AG20443 (cell line): ENCODE measurements at places on chromosomes 13 and 19.

DNA sequence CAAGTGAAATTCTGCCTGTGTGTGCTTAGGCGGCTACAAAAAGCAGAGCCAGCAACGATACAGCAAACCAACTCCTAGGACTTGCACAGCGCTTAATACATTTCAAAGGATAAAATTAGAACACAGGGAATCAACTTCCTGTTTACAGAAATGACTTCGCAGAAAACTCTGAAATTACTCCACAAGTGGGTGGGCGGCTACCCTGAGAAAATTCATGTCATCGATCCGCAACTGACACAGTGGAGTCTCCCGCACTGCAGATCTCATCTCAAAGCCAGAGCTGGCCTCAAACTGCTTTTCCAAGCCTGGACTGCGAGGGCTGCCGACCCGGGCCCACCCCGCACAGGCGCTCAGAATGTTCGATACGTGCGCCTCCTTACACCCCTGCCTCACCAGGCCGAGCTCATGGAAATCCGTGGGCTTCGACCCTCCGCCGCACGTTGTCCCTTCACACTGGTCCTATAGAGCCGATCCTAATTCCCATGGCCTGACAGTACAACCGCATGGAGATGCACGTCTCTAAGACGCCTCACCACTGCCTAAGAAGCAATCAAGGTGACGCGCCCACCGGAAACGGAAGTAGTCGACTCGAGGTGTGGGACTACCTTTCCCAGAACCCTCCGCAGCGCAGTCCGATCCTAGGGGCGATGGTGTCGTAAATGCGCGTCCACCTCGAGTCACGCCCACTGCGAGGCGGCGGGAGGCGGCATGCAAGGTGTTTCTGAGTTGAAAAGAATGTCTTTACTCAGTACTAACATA lies at the start of gene ZNF229:
Gene ZNF229 (minus strand): TSS at position 557 of the 759 bp plus-strand sequence. CDS start 5,625 bp downstream, outside the sequence.
- DNase-seq, result peak; percentile 97

GRCh38 chr13:39091586-39091985 lies 53.3 kb downstream of the NHLRC3 start:
- DNase-seq, result no peak

GRCh38 chr19:34995551-34995950 lies 4.6 kb upstream of the GRAMD1A start:
- no peak for DNase-seq

GRCh38 chr13:83546476-83546875 lies 335.8 kb downstream of the SLITRK1 start:
- DNase-seq, result no peak

DNA sequence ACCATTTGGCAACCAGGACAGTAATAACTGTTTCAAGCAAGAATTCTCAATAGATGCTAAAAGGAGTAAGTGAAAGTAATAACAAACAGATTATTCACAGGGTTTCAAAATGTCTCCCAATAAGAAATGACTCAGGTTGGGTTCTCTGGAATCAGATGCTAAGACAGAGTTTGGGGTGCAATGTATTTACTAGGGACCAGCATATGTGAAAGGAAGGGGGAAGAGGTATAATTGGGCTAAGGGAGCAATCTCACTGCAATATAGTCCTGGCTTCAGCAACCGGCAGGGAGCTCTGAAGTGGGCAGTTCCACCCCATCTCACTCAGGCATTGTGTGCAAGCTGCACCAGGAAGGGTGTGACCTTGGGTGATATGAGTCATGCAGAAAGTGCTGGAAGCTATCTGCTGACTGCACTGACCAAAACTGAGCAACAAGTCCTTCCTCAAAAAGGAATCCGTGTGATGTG lies 23.4 kb downstream of the ZDHHC20 start:
- DNase-seq, result peak; percentile 91

GRCh38 chr13:59492030-59492636 lies 671.6 kb downstream of the DIAPH3 start:
- DNase-seq, result peak; percentile 20

GRCh38 chr13:98853771-98854221 lies 101.3 kb upstream of the SLC15A1 start:
- peak; percentile 82 for DNase-seq

DNA sequence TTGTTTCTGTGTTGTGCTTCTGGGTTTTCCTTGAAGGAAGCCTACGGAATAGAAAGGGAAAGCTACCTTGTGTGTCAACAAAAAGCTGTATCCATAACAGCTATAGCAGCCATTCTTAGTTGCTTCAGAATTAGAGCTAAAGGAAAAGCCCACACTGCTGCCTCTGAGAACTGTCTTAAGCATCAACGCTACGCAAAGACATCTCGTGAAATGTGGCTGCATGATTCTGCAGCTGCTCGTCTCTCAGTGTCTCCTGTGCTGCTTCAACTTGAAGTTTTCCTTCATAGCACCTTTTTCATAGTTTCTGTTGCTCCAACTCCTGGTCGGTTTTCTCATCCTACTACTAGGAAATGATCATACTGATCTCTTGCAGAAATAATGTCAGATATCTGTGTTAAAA lies 140.9 kb upstream of the MAB21L1 start:
- DNase-seq, result no peak

DNA sequence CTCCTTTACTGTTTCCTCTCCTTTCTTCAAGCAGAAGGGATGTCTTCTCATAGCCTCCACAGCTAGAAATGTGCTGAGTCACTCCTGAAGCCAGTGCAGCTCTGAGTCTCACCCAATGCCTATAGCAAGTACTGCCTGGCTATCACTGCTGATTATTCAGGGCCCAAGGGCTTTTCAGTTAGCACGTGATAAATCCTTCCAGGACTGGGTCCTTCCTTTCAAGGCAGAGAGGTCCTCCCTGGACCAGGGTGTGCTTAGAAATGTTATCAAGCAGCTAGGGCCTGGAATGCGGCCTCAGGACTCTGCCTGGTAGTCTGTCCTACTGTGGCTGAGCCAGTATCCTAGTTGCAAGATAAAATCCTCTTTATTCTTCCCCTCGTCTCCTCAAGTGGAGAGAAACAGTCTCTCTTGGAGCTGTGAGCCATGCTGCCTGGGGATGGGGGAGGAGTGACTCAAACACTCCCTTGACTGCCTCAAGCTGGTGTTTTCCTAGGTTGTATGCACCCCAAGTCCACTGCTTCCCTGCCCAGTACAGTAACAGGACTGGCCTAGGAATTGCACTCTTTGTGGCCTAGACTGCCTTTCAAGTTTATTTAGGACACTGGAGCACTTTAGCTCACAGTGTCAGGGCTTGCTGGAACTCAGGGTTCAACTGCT lies 198.7 kb upstream of the SERP2 start:
- DNase-seq, result peak; percentile 23

- no peak for DNase-seq
Observed at GRCh38 chr13:84672616-84673015, 790.3 kb upstream of the SLITRK1 start.

- DNase-seq, result no peak
Observed at GRCh38 chr13:27161980-27162379, 9.6 kb downstream of the USP12 start.

GRCh38 chr19:49165111-49165750 lies 7.6 kb downstream of the TRPM4 start:
- DNase-seq, result no peak

GRCh38 chr19:43553656-43554055 lies 20.7 kb downstream of the ZNF575 start:
- DNase-seq, result no peak

- DNase-seq, result peak; percentile 89
Observed at GRCh38 chr19:28727480-28728159, 485.3 kb downstream of the UQCRFS1 start.

DNA sequence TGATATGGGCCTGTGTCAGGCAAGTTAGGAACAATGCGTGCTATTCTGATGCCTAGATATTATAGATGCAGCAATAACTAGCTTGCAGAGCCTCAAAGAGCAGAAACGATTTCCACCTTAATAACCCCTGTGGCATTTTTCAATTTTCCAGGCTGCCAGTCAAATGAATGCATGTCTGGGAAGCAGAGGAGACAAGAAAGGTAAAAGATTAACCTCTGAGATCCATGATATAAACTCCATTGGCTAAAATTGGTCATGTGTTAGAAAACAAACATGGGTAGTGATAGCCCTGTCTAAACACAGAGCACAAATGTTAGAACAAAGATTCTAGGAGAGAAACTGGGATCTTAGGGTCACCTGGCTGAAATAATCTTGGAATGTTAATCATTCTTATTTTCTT lies 811.1 kb downstream of the DIAPH3 start:
- no peak for DNase-seq

DNA sequence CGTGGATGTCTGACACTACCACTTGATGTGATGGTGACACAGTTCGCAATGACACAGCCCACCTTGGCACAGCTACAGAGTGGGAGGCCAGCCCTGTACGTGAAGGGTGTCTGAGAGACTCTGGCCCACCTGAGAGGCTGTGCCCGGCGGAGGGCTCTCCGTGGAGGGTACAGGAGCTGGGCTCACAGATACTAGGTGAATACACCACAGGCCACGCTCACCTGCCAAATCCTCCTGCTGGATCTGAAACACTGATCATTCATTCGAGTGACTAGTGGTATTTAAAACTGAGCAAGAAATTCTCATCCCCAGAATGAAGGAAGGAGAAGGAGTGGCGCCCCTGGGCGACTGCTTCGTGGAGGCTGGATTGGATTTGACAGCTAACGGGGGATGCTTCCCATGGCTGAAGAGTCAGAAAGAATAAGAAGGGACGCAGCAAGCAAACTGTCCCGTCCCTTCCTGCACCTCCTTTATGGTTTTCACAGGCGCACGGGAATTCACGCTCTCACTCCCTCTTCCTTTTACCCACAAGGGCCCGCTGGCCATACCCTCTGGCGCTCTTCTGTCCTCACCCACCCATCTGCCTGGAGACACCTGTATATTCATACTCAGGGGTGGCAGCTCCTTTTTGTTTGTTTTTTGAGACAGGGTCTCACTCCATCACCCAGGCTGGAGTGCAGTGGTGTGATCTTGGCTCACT lies 25.0 kb downstream of the CEBPG start:
- no peak for DNase-seq

GRCh38 chr19:47003611-47004465 lies 15.8 kb upstream of the NPAS1 start:
- peak; percentile 55 for DNase-seq

DNA sequence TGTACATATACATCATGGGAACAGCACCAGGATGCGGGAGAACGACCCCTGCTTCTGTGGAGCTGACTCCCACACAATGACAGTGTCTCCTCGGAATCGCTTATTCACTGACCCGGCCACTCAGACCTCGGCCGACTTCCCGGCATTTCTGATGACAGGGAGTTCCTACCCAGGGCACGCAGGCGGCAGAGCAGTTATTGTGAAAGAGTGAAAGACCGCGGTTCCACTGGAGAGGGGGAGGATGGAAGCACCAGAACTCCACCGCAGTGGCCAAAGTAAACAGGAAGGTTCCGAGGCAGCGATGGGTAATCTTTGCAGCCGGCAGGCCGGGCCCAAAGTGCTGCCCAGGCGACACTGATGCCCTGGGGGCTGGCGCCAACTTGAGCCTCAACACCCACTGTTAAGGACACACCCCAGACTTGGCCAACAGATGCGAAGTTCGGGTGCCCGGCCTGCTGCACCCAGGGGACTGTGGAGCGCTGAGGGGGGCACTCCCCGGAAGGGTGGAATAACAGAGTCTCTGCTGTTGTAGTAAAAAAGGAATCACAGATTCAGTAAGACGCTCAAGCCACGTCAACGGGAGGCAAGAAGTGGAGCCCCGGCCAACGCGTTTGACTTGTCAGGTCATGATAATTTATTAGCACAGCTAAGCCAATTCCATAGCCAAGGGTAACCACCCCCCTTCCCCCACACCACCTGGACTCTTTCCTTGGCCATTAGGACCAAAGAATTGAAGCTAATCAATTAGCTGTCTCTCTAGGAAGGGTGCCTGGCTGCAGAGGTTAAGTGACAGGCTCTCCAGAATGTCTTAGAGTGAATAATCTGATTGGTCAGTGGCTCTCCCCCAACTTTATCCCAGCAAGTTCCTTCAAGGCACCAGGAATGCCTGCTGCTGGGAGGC lies 5.8 kb downstream of the MLLT1 start:
- DNase-seq, result peak; percentile 92

GRCh38 chr19:40407714-40408597 lies 5.2 kb downstream of the PRX start:
- DNase-seq, result no peak

GRCh38 chr13:112150352-112150751 lies 83.4 kb downstream of the SOX1 start:
- DNase-seq, result no peak

DNA sequence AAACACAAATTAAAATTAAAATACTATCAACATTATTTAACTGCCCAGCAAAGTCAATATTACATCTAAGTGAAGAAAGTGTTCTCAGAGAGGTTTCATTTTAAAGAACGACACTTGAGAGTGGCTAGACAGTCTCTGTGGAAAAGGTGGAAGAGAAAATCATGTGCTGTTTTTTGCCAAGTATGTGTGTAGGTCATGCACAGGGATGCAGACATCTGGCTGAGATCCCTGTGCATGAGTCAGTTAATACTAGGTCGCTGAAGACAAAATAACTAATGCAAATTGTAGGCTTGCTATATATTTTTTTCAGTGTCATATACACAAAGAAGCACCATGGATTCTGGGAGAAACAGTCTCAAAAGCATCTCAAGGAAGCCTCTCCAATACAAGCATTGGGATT lies 44.3 kb upstream of the ENOX1 start:
- DNase-seq, result no peak

DNA sequence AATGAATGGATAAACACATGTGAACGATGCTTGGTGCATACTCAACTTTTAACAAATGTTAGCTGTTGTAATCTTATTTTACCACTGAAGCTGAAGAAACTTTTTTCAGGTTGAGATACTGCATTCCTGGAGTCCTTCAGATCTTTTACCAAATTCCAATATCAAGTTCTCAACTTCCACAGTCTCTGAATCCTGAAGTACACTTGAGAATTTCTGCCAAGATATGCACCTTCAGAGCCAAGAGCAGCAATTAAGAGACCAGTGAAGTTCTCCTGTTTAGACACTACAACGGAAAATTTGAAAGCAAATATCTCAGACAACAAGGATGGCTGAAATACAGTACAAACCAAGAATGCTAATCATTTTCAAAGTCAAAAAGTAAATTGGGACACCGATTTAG lies 84.6 kb upstream of the MTIF3 start:
- DNase-seq, result no peak

DNA sequence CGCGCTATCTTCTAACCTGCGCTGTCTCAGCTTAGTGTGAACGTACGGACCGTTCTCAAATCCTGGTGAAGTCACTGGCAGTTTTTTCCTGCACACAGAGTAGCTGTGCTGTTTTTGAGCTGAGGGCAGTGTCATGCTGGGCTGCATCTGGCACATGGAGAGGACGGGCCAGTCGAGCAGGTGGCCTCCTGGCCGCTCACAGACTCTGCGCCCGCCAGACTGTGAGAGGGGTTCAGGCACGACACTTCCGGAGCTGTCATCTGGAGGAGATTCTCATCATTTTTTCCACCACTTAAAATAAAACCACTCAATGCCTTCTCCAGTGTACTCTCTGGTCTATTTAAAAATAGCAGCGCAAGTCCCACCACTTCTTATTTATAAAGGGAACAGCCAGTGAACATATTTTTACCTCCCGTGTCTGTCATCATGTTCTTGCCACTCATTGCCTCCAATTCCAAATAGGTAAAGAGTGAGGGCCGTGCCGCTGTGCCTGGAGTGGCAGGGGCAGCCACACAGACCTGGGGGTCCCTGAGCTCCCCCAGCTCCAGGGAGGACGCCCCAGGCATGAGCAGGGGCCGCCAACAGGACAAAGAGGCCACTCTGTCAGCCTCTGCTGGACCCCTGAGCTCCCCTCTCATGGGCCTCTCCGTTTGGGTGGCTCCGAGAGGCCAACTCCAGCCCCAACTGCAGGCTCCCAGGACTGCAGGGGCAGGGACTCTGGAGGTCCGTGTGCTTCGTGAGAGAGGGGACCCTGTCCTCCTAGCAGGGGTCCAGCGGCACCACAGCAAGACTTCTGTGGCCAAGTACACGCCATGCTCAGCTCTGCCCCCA lies 36.9 kb upstream of the GRTP1 start:
- DNase-seq, result peak; percentile 35
